CD4-positive, alpha-beta T cell treated with Interleukin-17A for 4 hours (primary cell): ENCODE measurements at places on chromosomes 5 and 9.

DNA sequence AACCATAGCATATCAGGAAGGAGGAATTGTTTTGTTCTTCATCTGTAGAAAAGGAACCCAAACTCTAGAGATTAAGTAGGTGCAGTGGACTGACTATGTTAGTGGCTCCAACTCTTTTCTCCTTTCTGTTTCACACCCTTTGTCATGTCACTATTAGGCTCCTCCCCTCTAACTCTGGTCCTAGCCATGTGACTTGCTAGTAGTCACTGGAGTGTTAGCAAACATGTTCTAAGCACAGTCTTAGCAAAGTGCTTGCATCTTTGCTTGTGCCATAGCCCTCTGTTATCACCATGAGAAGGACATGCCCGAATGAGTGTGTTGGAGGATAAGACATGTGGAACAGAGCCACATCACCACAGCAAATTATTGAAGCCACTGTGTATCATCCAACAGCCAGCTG lies 55.4 kb upstream of the PPP3R2 start:
- no peak for DNase-seq

DNA sequence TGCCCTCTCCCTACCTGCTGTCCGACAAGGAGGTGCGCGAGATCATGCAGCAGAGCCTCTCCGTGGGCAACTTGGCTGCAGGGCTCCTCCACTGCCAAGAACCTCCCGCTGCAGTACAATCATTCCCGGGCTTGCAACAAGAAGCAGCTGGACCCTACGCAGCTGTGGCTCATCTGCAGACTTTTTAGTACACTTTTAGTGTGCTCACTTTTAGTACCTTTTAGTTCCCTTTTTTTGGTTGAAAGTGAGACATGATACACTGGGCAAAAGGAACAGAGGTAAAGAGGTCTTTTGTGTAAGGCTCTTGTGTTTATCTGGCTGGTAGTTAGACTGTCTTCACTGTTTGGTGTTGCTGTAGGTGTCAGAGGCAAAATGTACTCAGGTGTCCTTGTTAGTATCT lies 58.1 kb upstream of the SPTLC1 start:
- no peak for DNase-seq

DNA sequence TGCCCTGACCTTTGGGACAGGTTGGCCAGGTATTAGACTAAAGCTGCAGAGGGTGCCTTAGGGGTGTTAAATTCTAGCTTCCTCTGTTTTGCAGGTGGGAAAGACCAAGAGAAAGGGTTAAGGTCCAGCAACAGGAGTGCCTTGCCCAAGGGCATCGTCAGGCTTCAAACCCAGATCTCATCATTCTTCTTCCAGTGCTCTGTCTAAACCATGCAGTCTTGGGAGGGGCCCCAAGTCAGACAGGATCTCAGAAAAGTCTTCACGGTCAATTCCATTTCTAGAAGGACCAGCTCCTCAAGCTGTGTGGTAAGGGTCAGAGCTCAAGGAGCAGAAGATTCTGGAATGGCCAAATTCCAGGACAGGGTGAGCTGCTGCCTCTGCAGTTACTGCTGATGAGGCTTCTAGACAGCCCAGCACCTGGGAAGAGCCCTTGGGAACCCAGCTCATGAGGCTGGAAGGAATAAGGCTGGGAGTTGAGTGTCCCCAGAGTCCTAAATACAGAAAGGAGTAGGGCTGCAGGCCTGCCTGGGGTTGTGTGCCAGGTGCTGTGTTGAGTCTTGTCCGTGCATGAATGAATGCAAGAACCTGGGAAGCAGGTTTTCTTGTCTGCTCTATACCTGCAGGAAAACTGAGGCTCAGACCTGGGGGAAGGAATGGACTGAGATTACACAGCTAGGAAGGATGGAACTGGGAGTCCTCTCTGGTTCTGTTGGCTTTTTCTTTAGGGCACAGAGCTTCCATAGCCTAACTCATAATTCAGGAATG lies 69.3 kb downstream of the WWC1 start:
- DNase-seq = no peak

GRCh38 chr5:102722931-102723330 lies 32.2 kb upstream of the PAM start:
- no peak for DNase-seq

DNA sequence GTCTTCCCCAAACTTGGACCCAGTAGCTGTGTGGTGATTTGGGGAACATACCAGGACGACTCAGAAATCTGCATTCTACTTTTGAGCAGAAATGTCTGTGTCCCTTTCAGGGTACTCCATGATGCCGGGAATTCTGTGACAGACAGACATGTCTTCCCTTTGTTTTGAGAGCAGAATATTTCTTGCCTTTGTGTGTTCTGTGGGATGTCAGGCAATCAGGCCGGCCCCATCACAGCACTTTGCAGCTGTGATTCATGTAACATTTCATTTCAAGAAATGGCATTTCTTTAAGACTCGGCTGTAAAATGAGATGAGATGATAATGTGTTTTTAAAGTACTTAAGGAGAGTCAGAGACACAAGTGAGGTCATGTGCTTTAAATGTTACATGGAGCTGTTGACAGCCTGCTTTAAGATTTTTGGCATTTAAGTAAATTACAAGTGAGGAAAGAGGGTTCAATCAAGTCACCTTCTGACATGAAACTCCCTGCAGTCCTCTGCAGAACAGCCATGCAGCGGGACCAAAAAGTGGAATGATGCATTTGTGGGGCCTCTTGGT lies 98.7 kb downstream of the SLC28A3 start:
- DNase-seq = no peak

DNA sequence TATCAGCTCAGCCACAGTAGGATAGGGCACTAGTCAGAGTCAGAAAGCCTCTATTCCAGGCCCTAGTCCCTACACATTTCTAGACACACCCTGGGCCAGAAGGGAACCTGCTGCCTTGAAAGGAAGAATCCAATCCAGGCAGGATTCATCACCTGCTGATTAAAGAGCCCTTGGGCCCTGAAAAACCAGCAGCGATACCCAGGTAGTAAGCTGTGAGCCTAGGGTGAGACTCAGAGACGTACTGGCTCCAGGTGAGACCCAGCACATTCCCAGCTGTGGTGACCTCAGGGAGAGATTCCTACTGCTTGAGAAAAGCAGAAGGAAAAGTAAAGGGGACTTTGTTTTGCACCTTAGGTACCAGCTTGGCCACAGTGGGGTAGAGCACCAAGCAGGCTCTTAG lies 4.7 kb downstream of the CCIN start:
- DNase-seq = no peak

DNA sequence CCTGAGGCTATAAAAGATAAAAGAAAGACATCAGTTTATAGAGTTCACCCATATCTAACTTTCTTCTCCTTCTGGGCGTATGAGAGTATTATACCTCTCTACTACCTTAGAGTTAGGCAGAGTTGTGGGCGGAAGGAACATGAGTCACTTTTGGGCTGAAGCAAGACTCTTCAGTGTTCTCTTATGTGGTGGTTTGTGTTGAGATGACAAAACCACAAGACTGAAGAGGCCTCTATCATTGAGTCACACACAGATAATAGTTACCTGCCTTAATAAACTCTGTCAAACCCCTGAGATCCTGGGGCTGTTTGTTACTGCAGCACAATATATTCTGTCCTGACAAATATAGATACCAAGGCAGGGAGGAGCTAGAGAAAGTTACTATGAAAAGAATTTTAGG lies 184.2 kb downstream of the EFNA5 start:
- DNase-seq = no peak

DNA sequence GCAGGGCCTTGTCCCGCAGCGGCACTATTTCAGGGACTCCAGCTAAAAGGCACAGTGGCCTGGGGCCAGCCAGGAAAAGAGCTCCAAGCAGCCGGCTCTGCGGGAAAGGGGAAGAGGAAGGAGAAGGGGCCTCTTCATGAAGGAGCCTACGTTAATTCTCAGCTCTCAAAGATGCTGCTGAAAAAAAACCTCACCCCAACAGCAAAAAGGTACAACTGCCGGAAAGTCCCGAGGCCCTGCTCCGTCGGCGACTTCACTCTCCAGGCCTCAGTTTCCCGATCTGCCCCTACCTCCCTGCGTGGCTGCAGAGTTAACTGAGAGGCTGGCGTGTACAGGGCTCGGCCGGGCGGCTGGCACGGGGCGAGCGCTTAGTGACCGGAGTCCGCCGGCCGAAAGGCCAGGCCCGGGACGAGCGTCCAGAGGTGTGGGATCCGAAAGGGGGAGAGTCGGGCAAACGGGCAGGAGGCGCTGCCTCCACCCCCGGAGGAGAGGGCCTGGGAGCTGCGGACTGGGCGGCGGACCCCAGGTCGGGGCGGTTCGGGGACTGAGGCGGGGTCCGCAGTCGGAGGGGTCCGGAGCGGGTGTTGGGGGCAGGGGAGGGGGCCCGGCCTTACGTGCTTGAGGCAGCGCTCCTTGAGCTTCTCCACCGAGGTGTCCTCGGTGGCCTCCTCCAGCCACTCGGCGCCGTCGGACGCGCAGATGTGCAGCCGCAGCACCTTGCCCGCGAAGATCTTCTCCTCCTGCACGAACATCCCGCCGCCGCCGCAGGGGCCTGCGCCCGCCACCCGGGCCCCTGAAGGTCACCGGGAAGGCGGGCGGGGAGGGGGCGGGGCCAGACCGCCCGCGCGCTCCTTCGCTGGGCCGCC lies 529 bp downstream of the UBAC1 start:
- no peak for DNase-seq

GRCh38 chr9:5626727-5627634 lies 1.9 kb upstream of the RIC1 start:
- peak; percentile 51 for DNase-seq

DNA sequence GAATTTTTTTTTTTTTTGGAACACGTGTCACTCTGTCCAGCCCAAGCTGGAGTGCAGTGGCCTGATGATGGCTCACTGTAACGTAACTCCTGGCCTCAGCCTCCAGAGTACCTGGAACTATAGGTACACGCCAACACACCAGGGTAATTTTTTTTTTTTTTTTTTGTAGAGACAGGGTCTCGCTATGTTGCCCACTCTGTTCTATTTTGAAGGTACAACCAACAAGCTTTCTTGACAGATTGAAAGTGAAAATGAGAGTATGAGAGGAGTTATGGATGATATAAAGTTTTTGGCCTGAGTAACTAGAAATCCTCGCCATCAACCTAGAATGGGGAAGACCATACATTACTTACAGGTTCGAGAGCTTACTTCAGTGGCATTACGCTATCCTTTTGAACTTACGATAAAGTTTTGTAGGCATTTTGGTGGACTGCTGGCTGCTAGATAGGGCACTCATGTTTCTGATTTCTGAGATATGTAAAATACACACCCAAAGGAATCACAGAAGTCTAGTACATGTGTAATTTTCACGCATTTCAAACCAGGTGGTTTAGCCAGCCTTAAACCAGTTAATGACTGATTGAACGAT lies 806 bp upstream of the CDC42SE2 start:
- DNase-seq = no peak

DNA sequence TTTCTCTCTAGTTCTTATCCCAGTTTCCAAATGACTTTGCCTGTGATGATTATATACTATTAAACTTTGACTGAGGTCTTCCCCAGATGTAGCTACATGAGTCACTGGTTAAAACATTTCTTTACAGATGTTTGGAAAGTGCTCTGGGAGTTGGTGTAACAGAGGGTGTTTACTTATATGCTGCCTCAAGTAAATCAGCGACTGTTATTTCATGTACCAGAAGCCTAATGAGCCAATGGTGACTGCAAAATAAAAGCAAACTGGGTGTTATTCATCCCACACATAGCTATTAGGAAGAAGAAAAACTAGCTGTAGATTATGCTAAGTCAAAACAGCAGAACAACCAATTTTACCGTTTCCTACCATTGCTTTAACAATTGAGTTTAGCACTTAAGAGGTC lies 929.7 kb upstream of the SEMA6A start:
- no peak for DNase-seq

- DNase-seq = no peak
These were observed 169.6 kb downstream of the ASTN2 start for GRCh38 chr9:117245175-117245829.

- DNase-seq = peak; percentile 96
These were observed at the start of the genes CDC26 and PRPF4 for GRCh38 chr9:113275157-113276131. Gene CDC26, minus strand, starts transcription at chr9:113275572. Its CDS starts 3,065 bp downstream, at chr9:113272507. Gene PRPF4, plus strand, starts transcription at chr9:113275658. Its CDS starts 86 bp downstream, at chr9:113275744.

GRCh38 chr9:136961279-136962065 lies 9.4 kb downstream of the LCN12 start:
- DNase-seq = no peak

GRCh38 chr9:114988962-114989599 lies 58.7 kb upstream of the TNFSF8 start:
- no peak for DNase-seq

DNA sequence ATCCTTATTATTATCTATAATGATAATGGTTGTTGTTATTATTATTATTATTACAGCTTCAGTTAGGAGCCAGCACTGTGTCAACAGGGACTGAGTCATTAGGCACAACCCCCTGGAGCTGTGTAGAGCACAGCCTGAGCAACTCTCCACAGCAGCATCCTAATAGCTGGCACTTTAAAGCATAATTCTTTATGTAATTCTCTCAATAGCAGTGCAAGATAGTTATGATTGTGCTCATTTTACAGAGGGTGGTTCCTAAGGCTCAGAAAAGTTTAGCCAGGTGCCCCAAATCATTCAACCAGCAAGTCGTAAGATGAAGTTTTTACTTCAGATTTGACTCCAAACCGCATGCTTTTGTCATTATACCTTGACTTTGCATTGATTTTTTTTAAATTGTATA lies 390.3 kb downstream of the ANXA1 start:
- no peak for DNase-seq

DNA sequence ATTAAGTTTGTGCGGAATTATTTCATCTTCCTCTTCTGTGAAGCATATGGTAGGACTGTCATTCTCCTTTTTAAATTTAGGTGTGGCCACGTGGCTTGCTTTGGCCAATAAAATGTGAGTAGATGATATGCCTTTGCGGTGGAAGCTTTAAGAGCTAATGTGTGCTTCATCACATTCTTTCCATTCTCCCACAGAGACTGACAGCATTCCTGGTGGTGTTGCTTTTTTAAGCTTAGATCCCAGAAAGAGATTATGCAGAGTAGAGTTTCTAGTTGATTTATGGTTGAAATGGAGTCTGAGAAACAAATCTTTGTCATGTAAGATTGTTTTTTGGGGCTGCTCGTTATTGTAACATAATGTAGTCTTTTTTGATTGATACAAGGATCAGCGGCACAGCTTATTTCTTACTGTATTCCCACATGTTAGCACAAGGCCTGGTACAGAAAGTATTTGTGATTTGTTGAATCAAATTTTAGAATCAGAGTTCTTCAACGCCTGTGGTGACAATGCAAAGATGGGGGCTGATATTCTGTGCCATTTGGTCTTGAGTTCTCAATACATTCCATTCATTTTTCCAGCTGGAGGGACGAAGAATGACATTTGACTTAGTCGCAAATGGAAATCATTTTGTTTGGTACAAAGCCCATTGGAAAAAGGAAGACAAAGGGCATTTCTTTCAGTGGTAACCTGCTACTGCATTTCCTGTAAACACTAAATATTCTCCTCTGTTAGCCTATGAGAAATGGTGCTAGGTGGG lies 209.9 kb upstream of the VLDLR start:
- no peak for DNase-seq

- no peak for DNase-seq
These were observed 32.4 kb downstream of the PCDHGC5 start for GRCh38 chr5:141521244-141521781.

GRCh38 chr9:97852001-97852398 lies 1.0 kb upstream of the FOXE1 start:
- no peak for DNase-seq

GRCh38 chr9:109945573-109945972 lies 165.6 kb downstream of the PALM2AKAP2 start:
- no peak for DNase-seq
